ENCODE measurements at places on chromosomes 3 and 15. TPM values are rescaled to one million over a fixed set of nuclear protein-coding genes. Genes with fewer than 3 reads are reported as not detected.

DNA sequence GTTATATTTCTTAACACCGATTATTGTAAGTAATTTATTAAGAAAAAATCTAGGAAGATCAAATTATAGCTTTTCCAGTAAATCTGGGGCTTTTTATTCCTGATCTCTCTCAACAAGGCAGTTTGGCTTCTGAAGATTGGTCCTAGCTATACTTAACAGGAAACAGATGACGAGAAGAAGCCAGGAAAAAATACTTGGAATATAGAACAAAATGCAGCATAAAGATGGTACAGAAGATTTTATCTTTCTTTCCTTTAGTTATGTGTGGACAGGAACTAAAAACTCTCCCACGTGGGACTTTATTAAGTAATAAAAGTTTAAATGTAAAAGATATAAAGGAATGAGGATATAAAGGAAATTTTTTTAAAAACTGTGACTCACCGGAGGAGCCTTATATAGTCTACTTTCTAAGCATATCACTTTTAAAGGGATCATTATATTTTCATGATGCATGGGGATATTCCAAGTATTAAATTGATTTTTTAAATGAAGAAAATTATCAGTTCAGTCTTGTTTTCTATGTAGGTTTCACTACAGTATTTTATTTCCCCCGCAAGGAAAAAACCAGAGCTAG is 8.2 kb downstream of the B3GNT5 start:
- peak overlapping the region; percentile 44 for H3K27ac ChIP-seq
- peaks cover 10% of the 10 kb centered on the region for H3K4me1 ChIP-seq
- DNase-seq = peak; percentile 45
- no peak overlapping the region for H3K4me3 ChIP-seq
- H3K36me3 ChIP-seq = peaks cover 25% of the 10 kb centered on the region
- H3K27me3 ChIP-seq = no peaks in the 10 kb centered on the region

DNA sequence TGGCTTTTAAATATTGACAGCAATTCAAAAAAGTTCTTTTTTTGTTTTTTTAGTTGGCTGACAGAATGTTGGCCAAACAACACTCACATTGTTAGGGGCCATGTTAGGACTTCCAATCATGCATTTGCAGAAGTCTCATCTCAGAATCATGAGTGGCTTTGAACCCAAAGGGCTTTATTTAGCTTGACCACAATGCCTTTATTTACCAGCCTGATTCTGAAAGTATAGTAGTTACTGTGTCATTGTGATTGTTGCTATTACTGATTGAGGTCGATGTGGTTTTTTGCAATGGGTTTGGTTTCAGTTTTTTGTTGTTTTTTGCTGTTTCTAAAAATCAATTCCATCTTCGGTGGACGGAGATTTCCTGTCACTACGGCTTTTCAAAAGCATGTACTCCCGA is 7.2 kb downstream of the GLDN start:
- no peaks in the 10 kb centered on the region for H3K27me3 ChIP-seq
- H3K4me1 ChIP-seq = no peaks in the 10 kb centered on the region
- H3K4me3 ChIP-seq = no peak overlapping the region
- no peak overlapping the region for H3K27ac ChIP-seq

- no peaks in the 10 kb centered on the region for H3K27me3 ChIP-seq
- no peak for DNase-seq
- no peaks in the 10 kb centered on the region for H3K4me1 ChIP-seq
- H3K4me3 ChIP-seq = no peak overlapping the region
- H3K27ac ChIP-seq = no peak overlapping the region
Measured at GRCh38 chr3:24968036-24968435, 460.0 kb upstream of the RARB start.

GRCh38 chr3:150985711-150986110 is 13.2 kb upstream of the CLRN1 start:
- H3K27ac ChIP-seq = no peak overlapping the region
- no peak for DNase-seq
- no peaks in the 10 kb centered on the region for H3K36me3 ChIP-seq
- no peak overlapping the region for H3K4me3 ChIP-seq
- no peaks in the 10 kb centered on the region for H3K4me1 ChIP-seq

- peak; percentile 7 for DNase-seq
- no peaks in the 10 kb centered on the region for H3K27me3 ChIP-seq
- no peak overlapping the region for H3K27ac ChIP-seq
- H3K4me3 ChIP-seq = no peak overlapping the region
Measured at GRCh38 chr3:189260556-189261493, 89.1 kb downstream of the TPRG1 start.

- no peaks in the 10 kb centered on the region for H3K4me1 ChIP-seq
- no peaks in the 10 kb centered on the region for H3K36me3 ChIP-seq
- DNase-seq = no peak
- H3K27me3 ChIP-seq = no peaks in the 10 kb centered on the region
- H3K27ac ChIP-seq = no peak overlapping the region
Measured at GRCh38 chr15:52960283-52960682, 170.1 kb upstream of the ONECUT1 start.

DNA sequence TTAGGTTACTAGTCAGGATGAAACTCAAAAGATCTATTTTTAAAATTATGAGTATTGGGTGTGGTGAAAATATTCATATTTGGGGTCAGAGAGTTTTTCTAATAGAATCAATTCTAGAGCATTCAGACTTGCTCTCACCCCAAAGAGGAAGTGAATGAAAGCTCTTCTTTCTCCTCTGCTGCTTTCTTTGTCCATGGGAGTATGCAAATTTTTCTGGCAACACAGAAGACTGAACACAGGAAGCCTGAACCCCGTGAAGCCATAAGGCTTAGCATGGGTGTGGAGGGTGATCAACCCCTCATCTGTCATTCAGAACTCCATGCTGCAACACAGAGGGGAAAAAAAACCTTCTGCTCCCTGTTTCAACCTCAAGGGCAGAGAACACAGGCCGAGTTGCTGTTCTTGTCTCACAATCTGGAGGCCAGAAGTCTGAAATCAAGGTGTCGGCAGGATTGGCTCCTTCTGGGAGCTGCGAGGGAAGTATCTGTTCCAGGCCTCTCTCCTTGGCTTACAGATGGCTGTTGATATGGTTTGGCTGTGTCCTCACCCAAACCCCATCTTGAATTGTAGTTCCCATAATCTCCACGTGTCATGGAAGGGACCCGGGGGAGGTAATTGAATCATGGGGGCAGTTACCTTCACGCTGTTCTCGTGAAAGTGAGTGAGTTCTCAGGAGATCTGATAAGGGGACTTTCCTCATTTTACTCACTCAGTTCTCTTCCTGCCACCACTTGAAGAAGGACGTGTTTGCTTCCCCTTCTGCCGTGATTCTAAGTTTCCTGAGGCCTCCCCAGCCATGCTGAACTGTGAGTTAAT is 33.7 kb upstream of the CD47 start:
- H3K27ac ChIP-seq = peak overlapping the region; percentile 84
- no peaks in the 10 kb centered on the region for H3K4me1 ChIP-seq
- H3K36me3 ChIP-seq = no peaks in the 10 kb centered on the region
- DNase-seq = peak; percentile 29

DNA sequence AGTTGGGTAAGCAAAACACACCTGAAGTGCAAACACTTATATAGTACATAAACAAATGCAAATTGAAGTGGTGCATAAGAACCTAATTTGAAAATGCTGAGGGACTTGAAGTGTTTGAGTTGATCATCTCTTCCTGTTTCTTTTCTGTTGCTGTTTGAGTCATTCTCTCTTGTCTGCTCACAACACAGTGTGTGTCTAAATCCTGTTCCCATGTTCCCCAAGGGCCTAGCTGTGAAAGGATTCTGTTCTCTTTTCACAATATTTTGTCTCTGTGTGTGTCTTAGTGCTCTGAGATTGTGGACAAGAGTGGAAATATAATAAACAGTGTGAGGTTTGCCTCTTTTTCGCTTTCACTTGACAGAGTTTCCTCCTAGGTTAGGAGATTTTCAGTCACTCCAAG is 6.1 kb downstream of the CD96 start:
- H3K36me3 ChIP-seq = no peaks in the 10 kb centered on the region
- no peak for DNase-seq
- no peaks in the 10 kb centered on the region for H3K27me3 ChIP-seq
- no peaks in the 10 kb centered on the region for H3K4me1 ChIP-seq

DNA sequence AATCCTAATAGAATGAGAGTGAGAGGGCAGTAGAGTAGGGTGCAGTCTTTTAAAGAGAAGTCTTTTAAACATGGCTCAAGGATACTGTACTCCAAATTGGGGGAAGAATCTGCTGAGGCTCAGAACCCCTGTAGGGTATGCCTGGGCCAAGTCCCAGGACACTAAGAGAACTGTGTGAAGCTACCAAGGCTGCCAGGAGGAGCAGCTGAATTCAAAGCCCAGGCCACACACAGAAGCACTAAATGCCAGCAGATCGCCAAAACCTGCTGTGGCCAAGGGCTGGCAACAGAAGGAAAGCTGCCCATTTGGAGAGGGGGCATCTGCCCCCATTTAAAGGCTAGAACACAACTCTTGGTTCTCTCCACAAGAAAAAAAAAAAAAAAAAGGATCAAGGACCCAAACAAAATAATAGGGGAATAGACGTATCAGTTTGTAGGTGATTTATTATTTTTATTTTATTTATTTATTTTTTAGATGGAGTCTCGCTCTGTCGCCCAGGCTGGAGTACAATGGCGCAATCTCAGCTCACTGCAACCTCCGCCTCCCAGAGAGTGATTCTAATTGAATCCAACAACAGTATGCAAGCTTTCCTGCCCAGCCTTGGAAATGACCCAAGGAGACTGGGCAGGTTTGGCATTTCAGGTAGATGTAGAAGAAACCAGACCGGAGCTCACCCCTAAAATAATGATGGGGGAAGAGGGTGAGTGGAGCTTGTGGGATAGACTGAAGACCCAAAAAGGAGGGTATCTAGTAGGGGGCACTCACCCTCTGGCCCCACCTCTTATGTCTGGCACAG is 279.0 kb upstream of the WNT5A start:
- H3K36me3 ChIP-seq = no peaks in the 10 kb centered on the region
- no peak for DNase-seq
- no peaks in the 10 kb centered on the region for H3K27me3 ChIP-seq
- no peak overlapping the region for H3K4me3 ChIP-seq

DNA sequence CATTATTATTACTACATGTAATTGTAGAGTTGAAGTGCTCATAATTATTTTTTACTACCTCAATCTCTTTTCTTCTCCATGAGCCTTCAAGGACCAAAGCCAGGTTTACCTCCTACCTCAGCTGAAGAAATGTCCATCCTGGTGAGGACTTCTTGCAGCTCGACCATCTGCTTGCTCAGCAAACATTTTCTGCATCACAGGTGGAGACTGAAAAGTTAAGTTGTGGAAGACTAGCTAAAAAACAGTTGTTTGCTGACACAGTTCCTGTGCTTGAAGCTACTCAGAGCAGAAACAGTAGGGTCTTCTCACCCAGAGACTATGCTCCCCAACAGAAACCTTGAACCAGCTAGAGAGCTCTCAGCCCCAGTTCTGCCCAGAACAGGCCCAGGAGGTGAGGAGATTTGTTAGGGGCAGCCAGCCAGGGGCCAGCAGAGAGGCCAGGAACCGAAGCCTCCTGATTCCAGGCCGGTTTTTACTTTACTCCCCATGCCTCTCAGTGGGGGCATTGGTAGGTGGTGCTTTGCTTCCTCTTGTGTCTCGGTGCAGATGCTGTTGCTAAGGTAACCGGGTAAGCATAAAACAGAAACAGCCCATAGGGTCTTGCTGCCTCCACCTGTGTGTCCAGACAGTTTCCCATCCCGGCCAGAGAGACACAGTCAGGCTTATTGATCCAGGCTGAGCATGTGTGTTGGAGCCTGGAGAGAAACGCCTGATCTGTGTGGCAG is 54.9 kb downstream of the CCNL1 start:
- no peaks in the 10 kb centered on the region for H3K36me3 ChIP-seq
- no peaks in the 10 kb centered on the region for H3K27me3 ChIP-seq
- no peak for DNase-seq
- H3K4me1 ChIP-seq = no peaks in the 10 kb centered on the region
- H3K27ac ChIP-seq = no peak overlapping the region

DNA sequence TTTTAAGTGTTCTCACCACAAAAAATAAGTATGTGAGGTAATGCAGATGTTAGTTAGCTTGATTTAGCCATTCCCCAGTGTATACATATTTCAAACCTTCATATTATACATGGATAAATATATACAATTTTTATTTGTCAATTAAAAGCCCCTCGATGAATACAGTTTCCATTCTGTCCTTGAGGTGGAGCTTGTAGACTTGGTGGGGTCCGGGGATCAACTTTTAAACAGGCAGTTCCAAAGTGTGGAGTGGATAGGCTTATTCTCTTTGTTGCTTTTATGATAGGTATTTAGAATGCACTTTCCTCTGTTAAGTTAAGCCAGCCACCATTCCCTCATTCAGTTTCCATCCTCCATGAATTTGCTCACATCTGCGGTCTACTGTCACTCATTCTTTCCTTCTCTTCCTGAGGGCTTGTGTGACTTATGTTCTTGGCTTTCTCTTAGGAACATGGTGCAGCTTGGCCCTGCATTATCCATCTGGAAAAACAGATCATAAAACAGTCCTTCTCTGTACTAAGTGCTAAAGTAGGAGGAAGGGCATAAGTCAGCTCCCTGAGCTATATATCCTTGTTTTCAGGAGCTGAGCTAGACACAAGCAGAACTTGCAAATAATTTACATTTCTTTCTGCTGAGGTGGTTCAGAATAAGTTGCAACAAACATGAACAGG is 149.1 kb downstream of the NFKBIZ start:
- H3K4me3 ChIP-seq = no peak overlapping the region
- DNase-seq = no peak
- no peaks in the 10 kb centered on the region for H3K36me3 ChIP-seq
- no peak overlapping the region for H3K27ac ChIP-seq

GRCh38 chr15:40931300-40932142 is 2.4 kb downstream of the DLL4 start:
- H3K4me1 ChIP-seq = peaks cover 4% of the 10 kb centered on the region
- no peaks in the 10 kb centered on the region for H3K36me3 ChIP-seq
- H3K27me3 ChIP-seq = peaks cover 47% of the 10 kb centered on the region
- peak overlapping the region; percentile 59 for H3K4me3 ChIP-seq
- DNase-seq = no peak

GRCh38 chr15:92883163-92883875 is 16.8 kb upstream of the CHD2 start:
- H3K4me1 ChIP-seq = peaks cover 27% of the 10 kb centered on the region
- H3K27me3 ChIP-seq = no peaks in the 10 kb centered on the region
- no peaks in the 10 kb centered on the region for H3K36me3 ChIP-seq
- H3K4me3 ChIP-seq = peak overlapping the region; percentile 53
- H3K27ac ChIP-seq = peak overlapping the region; percentile 99
- DNase-seq = peak; percentile 46

DNA sequence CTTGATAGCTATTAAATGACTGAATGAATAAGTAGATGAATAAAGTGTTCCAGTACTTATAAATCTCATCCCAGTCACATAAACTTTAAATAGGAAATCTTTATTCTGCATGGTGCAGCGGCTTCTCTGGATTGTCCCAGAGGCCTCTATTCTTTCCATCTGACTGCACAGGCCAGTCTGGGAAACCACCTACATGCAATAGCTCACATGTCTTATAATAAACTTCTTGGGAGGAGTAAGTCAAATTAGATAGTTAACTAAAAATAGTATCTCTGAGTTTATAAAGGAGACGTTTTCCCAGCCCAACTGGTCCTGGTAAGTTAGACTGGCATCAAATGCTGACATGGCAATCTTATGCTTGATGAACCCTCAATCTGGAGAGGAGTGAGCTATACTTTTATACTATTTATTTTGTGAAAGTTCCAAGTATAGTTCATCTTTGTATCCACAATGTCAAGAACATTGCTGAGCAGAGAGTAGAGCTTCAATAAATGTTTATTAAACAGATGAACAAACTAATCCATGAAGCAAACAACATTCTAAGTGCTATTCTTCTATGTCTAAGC is 417.6 kb downstream of the TIGIT start:
- H3K4me3 ChIP-seq = no peak overlapping the region
- H3K27me3 ChIP-seq = no peaks in the 10 kb centered on the region
- no peak overlapping the region for H3K27ac ChIP-seq
- H3K4me1 ChIP-seq = peaks cover 13% of the 10 kb centered on the region

Gene FAM131A
- polyA plus RNA-seq = 9.7 TPM

Gene PLCB2
- 7.6 TPM for polyA plus RNA-seq

Gene CPB1
- polyA plus RNA-seq = 0.63 TPM

Gene SLC27A2
- polyA plus RNA-seq = 15.7 TPM

All from small intestine (tissue), 16 donors.